T-helper 9 cell (primary cell): ENCODE measurements at places on chromosomes 11 and 22.

DNA sequence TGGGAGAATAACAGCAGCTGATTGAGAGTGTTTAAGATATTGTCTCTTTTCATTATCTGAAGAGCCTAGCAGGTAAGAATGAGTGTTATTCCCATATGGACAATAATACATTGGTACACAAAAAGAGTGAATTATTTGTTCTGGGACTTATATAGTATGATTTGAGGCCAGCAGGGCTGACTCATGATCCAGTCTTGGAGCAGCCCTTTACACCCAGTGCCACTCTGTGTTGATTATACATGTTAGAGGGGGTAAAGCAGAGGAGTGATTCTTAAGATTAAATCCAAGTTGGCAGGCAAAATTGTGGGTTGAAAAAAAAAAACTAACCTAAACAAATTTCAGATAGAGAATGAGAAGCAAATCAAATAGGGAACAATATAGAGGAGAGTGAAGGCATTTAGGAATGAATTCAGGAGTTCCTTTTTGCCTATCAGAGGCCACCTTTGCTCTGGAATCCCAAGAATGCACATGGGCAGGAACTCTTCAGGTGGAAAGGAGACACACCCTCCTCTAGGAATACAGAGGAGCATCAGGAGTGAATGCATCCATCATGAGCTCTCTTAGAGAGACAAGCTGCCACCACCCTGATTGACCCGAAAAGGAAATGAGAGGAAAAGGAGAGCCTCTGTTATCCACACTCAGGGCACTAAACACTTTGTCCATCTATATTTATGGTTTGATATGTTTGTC is 19.2 kb upstream of the MRGPRX1 start:
- no peak for DNase-seq

DNA sequence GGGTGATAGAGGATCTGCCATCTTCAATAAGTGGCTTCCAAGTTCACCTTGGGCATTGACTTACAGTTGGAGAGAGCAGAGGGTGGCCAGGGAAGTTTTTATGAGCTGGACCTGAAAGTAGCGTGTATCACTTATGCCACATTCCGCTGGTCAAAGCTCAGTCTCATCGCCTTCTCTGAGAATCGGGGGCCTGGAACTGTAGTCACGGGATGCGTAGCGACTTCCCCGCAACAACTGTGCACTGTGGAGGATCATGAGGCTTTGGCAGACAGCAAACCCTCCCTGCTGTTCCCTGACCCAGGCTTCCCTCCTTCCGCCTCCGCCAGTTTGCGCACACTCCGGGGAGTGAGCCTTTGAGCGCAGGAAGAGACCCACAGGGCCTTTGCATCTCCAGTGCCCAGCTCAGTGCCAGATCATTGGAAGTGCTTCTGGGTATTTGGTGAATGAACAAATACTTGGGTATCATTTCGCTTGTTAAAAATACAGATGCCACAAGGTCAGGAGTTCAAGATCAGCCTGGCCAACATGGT is 95.5 kb downstream of the CEP164 start:
- no peak for DNase-seq

DNA sequence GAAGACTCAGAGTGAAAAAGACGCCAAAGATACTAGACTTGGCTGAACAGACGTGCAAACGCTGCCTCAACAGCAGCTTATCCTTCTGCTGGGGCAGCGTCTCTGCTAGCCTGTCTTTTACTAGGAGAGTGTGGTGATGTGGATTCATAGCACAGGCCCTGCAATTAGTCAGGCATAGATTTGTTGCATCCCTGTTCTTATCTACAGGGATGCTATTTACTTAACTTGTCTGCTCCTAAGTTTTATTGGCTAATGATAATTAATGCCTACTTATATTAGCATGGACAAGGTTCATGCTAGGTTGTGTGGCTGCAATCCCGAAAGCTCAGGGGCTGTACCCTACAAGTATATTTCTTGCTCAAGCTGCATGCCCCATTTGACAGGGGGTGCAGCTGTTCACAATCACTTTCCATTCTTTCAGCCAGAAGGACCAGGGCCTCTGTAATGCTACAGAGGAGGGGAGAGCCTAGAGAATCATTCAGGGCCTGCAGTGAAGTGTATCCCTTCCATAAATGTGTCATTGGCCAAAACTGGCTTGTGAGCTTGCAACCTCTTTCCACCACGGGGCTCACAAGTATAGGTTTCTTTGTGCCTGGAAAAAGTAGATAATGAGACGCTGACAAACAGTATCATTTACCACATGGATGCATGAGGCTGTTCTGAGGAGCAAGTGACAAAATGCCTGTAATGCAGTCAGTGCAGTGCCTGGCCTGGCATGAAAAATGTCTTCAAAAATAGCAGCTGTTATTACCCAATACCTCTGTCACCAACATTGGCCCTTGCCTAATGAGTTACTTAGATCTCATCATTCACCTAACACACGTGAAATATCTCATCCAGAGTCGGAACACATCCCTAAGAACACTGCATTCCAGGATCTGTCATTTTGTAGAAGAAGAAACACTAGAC is 685.8 kb upstream of the API5 start:
- no peak for DNase-seq

DNA sequence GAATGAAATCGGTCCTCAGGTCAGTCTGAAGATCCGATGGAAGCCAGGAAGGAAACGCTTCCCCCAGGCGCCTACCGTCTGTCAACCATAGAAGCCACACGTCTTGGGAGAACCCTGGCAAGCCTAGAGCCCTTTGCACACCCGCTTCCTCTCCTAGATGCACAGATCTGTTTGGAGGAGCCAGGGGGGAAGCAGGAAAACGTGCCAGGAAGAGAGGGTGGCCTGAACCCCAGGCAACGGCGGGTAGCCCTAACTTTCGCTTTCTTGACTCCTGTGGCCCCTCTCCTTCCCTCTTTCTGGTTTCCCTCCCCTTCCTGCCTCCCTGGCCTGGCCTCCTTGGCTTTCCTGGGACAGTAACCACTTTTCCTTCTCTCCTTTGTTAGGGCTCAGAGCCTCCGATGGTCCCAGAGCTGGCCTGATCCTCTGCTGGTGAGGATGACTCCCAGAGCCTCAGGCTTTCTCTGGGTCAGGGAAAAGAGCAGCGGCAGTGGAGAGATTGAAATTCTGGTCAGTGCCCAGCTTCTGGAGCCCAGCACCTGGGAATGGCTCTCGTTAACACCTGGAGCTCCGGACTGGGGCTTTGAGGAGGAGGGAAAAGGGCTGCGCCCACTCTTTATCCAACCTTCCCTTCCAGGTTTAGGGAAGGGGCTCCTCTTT is 2.1 kb downstream of the FXYD6 start:
- DNase-seq: no peak

GRCh38 chr11:14619603-14620531 is 23.7 kb upstream of the PDE3B start:
- no peak for DNase-seq

GRCh38 chr11:134802598-134802997 is 390.6 kb upstream of the B3GAT1 start:
- no peak for DNase-seq

DNA sequence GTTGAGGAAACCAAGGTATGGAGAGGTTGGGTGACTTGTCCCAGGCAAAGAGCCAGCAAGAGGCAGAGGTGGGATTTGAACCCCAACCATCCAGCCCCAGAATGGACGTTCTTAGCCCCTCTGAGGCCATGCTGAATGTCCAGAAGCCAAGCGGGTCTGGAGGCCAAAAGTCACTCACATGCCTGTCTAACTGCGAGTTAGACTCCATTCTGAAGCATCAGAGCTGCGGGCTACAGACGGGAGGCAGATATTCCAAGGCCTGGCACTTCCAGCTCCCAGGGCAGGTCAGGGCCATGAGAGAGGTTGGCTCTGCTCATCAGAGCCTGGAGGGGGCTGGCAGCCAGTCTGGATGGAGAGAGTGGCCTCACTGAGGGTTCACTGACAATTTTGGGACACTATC is 616.5 kb downstream of the BRD1 start:
- DNase-seq: no peak

DNA sequence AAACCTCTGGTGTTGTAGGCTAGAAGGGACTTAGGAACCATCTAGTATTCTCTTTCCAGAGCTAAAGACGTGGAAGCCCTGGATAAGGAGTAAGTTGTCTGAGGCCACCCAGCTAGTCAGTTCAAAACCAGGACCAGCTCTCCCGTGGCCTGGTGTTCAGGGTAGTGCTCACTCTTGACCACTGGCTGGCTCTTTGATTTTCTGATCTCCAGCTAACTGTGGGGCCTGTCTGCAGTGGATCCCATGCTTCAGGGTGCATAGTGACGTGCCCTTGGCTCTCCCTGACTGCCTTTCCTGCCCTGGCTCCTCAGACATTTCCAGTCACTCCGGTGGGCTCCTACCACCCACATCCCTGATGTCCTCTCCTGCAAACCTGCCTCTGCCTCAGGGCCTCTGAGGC is 1.3 kb downstream of the CLMP start:
- no peak for DNase-seq

DNA sequence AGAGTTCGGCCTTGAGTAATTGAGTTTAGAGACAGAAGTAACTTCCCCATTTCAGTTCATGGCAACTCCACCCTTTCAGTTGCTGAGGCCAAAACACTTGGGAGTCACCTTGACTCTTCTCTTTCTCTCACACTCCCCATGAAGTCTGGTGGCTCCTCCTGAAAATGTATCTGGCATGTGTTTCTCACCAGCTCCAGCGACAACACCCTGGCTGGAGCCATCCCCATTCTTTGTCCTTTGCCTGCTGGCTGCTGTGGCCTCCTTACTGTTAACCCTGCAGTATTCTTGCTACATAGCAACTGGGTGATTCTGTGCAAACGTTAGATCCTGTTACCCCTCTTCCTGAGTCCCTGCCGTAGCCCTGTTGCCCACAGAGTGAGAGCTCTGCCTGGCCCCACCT is 23.8 kb downstream of the SLC6A5 start:
- DNase-seq: no peak

- DNase-seq: no peak
These were observed 358.7 kb upstream of the NARS2 start for GRCh38 chr11:78933350-78933749.

- DNase-seq: no peak
These were observed 4.7 kb downstream of the ZBTB16 start for GRCh38 chr11:114064216-114064615.

GRCh38 chr11:117062498-117062897 is 35.7 kb downstream of the SIK3 start:
- no peak for DNase-seq

DNA sequence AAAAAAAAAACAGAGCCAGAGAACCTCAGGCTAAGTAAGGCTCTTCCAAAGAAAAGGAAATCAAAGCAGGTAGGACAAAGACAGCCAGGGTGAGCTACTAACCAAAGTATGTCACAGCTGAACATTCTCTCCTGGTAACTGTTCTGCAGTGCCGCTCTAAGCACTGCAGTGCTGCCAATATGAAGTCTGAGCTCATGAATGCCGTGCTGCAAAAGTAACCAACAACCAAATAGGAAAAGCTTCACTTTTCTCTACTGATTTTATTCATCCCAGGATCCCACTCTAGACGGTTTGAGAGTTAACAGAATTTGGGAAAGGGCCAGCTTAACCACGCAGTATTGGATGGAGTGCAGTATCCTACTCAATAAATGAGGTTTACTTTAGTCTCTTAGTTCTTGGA is 3.5 kb downstream of the SIK3 start:
- no peak for DNase-seq

- DNase-seq: no peak
These were observed 331.2 kb downstream of the TMEM135 start for GRCh38 chr11:87368858-87369480.

GRCh38 chr11:35043936-35044335 is 95.0 kb upstream of the CD44 start:
- no peak for DNase-seq

DNA sequence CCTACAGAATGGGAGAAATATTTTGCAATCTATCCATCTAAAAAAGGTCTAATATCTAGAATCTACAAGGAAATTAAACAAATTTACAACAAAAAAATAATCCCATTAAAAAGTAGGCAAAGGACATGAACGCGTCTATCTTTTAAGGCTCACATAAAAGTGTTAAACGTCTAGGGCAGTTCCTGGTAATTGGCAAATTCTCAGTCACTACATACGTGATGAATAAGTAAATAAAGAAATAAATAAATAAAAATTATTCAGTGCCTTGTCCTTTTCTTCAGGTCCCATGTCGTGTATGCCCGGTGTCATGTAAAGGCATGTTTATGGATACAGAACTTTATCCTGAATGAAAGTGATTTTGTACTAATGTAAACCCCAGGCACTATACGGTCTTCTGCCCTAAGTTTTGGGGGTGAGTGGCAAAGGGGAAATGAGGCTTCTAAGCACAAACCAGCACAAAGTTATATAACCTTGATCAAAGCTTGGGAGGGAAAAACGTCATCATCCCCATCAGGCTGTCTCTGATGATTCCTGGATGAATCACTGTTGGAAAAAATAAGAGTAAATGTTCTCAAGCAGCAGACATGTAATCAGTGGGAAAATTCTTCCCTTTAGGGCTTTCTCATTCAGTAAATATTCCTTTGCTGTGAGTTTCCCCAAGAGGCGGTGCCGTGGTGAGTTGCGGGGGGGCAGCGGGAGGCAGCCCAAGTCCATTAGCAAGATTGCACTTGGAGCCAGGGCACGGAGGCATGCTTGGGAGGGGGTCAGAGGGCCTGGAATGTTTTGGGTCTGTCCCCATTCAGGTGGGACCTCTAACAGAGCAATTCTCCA is 30.4 kb upstream of the MICAL2 start:
- no peak for DNase-seq

GRCh38 chr22:25478528-25478927 is 85.9 kb upstream of the GRK3 start:
- no peak for DNase-seq

- DNase-seq: no peak
These were observed 2.0 kb upstream of the MIEF1 start for GRCh38 chr22:39500101-39500500.

DNA sequence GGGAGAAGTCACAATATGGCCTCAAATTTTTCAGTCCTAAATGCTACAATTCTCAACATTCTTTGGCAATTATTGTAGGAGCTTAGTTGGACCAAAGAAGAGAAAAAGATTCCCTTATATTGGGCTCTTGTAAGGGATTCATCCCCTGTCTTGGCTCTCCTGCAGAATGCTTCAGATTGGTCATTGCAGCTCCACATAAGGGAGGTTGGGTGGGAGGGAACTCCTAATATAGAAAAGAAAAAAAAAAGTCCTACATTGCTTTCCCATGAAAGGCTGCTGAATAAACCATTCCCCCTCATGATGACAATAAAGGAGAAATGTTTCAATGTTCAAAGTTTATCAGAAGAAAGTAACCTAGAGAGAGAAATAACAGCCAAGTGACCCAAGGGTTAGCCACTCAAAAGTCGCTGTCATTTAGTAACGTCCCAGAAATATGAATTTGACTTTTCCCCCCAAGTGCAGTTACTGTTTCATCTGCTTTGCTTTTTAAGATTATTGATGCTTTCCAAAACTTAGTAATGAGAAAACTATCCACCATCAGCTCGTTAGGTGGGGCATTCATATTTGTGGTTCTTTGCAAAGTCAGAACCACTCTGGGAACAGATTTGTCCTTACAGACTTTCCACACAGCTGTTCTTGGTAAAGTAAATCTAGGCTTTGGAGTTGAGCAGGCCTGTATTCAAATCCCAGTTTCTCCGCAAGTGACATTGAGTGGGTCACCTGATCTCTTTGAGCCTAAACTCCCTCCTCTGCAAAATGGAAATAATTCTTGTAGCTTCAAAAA is 5.0 kb upstream of the SLC1A2 start:
- DNase-seq: no peak
